ENCODE measurements at places on chromosomes 6 and 20.

GRCh38 chr6:155040901-155041650 lies 46.0 kb downstream of the TIAM2 start:
- DNase-seq: no peak

- no peak for DNase-seq
Observed at GRCh38 chr6:75334266-75335040, 49.9 kb upstream of the TMEM30A start.

DNA sequence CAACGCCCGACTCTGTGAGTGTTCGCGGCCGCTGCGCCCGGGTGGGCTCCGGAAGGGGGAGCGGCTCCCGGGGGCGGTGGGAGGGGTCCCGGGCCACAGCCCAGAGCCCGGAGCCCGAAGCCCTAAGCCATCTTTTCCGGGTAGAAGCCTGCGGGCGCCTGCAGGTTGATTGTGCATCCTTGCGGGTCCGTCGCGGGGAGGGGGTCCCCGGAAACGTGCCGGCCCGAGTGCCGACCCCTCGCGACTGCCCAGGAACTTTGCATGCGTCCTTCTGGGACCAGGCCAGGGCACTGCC lies 413 bp downstream of the PTPRA start:
- no peak for DNase-seq

GRCh38 chr6:53066874-53067706 lies 1.9 kb downstream of the FBXO9 start:
- no peak for DNase-seq

DNA sequence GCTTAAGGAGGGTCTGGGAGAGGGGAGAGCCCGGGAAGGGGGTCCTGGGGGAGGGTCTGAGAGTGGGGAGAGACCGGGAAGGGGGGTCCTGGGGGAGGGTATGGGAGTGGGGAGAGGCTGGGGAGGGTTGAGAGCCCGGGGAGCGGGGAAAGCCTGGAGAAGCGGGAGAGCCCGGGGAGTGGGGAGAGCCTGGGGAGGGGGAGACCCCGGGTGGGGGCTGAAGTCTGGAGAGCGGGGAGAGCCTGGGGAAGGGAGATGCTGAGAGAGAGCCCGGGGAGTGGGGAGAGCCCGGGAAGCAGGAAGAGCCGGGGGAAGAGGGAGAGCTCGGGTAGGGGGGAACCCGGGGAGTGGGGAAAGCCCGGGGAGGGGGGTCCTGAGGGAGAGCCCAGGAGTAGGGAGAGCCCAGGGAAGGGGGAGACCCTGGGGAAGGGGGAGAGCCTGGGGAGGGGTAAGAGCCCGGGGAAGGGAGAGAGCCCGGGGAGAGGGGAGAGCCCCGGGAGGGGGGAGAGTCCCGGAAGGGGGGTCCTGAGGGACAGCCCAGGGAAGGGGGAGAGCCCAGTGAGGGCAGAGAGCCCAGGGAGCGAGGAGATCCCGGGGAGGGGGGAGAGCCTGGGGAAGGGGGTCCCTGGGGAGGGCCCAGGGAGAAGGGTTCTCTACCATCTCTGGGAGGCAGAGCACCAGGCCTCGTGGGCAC lies 148.5 kb downstream of the SYNDIG1 start:
- no peak for DNase-seq

DNA sequence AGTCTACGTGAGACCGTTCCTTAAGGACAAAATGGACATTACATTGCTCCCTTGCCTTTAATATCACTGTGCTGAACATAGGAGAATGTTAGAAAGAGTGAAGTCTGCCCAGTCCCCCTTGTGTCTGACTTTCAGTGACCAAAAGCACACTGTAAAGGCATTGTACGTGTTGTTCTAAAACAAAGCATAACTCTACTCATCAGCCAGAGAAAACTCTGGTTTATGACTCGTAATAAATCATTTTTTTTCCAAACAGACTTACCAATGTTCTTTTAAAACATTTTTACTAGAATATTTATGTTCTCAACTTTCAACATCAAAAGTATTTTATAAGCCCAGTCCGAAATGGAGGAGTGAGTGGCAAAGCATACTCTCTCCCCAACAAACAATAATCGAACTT lies 262.5 kb downstream of the GJA1 start:
- DNase-seq: no peak

GRCh38 chr20:44020406-44021148 lies 105.9 kb downstream of the TOX2 start:
- no peak for DNase-seq

DNA sequence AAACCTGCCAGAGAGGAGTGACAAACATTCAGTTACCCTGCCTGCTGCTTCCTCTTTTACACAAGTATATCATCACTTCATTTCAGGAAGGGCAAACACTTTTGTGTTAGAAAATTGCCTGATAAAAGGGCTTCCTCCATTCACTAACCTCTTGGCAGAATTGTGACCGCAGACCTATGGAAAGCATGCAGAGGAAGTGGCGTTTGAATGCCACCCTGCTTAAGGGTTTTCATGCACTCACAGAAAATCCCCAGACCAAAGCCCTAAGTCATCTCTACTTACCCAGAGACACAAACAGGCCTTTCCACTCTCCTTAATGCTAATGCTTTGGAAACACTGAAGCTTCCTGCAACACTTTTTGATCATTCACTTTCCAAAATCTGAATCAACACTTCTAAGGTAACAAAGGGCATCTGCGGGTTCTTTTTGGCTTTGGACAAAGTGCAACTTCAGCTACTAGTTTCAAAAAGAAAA lies 22.1 kb upstream of the RALGAPA2 start:
- DNase-seq: no peak

- DNase-seq: no peak
Observed at GRCh38 chr6:33199687-33200218, 712 bp downstream of the RXRB start.

GRCh38 chr6:120681204-120681603 lies 653.1 kb downstream of the TBC1D32 start:
- no peak for DNase-seq

DNA sequence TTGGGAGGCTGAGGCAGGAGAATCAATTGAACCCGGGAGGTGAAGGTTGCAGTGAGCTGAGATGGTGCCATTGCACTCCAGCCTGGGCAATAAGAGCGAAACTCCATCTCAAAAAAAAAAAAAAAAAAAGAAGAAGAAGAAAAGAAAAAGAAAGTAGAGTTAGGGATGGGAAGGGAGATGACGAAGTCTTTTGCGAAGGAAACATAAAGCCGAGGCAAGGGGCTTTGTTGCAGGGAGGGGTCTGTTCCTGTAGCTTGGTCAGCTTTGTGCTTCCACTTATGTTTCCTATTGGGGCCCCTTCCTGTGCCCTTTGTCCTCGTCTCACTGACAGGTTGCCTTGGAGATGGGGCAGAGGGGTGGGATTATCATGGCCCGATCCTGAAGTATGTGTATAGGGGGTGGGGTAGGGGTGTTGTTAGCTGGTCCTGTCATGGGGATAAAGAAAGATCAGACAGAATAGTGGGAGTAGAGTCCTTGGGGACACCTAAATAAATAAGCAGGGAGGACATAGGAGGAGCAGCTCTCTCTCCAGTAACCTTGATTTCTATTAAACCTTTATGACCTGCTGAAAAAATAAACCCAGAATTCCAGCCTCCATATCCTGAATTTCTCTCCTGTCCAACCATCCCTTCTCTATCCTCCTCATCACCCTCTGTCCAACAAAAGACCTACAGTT lies 1.1 kb upstream of the CLIC1 start:
- no peak for DNase-seq

DNA sequence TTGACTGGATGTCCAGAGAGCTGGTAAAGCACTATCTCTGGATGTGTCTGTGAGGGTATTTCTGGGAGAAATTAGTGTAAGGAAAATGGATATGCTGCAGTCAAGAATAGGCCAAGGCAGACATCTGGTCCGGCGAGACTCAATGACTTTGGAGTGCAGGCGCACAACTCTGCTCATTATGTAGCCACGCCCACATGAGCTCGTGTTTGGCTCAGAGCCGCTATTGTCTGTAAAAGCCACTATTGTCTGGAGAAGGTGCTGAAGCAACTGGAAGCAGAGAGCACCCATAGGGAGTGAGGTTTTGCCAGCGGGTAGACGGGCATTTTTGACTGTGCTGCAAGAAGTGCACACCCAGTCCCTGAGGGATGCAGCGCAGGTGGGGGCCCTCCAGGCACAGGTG lies 305.0 kb upstream of the POU3F2 start:
- DNase-seq: no peak

DNA sequence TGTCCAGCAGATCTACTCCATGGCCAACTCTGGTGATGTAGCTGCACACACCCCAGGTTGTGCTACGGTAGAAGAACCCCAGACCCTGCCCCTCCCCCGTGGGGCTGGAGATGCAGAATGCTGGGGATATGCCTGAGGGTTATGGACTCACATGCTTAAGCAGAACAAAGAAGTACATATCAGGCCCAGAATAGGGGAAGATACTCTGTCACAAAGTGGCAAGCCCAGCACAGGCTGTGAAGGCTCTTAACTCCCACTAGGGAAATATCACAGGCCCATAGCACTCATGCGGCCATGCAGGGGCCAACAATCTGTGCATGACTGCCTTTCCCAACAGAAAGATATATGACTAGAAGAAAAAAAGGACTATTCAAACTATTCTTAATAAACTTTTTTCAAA lies 234.9 kb downstream of the KCNQ5 start:
- no peak for DNase-seq

GRCh38 chr6:82772851-82773717 lies 292.6 kb downstream of the UBE3D start:
- no peak for DNase-seq

DNA sequence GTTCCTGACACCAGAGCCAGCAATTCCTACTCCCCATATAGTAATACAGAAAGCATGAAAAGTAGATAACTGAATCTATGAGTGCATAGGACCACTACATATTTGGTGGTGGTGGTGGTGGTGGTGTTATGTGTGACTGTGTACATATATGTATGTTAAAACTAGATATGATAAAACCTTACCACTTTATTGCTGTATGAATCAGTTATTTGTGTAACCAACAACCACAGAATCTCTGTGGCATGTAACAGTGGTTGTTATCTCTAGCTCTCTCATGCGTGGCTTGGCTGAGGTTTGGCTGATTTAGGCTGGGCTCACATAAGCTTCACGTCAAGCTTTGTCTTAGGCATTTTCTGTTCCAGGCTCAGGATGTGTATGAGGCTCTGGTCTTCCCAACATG lies 55.7 kb downstream of the PLCB1 start:
- DNase-seq: no peak

DNA sequence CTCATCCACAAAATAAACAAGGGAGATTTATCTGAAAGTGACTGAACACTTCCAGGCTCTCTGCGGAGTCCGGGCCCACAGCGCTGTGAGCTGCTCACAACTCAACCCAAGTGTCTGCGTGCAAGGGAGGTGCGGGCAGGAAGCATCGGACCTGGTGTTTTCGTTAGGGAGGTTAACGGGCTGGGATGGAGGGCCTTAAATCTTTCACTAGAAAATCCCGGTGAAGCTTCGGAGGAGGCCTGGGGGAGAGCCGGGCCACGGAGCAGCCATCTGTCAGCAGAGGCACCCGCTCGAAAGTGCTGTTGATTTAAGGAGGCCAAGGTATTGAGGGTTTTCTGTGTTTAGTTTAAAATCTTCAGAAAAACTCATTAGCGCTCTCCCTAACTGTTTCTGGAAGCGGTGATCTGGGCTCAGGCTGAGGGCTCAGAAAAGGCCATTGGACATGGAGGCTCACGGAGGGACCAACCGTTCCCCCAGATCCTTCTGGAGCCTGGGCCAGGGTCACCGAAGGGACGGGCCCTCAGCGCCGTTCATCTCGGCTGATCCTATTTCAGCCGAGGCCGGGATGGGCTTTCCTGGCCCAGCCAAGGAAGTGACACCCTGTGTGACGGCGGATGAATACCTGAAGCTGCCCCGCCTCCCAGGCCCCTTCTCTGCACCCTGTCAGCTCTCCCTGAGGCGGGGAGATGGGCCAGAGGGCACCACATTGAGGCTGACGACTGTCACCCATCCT lies 20.7 kb downstream of the GATA5 start:
- no peak for DNase-seq

DNA sequence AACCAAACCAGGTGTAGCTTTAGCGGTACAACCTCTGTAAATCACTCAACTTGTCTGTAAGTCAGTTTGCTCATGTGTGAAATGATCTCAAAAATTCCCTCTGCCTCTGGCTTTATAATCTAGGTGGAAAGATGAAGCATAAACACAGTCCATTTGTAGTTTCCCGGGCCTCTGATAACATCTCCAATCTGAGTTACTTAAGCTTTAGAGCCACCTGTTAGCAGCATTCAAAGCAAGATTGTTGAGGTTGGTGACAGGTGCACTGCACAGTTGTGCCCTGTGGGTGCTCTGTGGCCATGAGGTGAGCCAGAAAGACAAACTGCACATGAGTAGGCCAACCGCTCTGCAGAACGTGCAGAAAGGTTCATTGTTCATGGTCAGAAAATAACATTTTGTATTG lies 53.7 kb downstream of the MOCS1 start:
- DNase-seq: no peak

DNA sequence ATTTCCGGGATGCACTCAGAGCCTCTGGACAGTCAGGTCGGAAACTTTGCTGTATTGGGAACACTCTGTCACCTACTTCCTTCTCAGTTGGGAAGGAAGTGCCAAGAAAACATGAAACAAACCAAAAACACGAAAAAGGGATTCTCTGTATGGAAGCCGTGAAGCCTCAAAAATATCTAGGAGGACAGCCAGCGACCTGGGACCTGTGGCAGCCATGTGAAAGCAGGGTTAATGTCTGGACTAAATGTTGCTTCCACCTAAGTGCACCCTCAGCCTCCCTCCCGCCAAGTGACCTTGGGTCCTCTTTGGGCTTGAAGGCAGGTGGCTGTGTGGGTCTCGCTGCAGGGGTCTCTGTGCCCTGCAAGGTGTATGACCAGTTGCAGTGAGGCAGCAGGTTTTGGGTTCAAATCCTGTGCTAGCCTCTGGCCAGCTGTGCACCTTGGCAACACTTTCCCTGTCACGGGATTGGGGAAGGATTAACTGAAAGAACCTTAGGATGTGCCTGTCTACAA lies 851 bp downstream of the MAVS start:
- no peak for DNase-seq

DNA sequence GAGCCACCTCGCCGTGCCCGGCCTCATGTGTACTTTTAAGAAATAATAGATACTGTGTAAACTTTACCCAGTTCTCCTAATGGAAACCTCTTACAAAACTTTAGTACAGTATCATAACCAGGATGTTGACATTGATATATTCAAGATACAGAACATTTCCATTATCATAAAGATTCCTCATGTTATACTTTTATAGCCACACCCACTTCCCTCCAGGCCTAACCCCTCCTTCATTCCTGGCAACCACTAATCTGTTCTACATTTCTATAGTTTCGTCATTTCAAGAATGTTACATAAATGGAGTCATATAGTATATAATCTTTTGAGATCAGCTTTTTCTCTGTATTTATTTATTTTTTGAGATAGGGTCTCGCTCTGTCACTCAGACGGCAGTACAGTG lies 52.6 kb upstream of the SALL4 start:
- no peak for DNase-seq

Data from C1 segment of cervical spinal cord (tissue), 14 donors.